Activated CD8-positive, alpha-beta memory T cell treated with anti-CD3 and anti-CD28 coated beads, Interleukin-2, amount 50 U/mL, for 48 hours (primary cell): ENCODE measurements at places on chromosomes 3 and 15.

GRCh38 chr15:77474310-77474988 lies 53.8 kb downstream of the HMG20A start:
- no peak for DNase-seq

- no peak for DNase-seq
These were observed 60.9 kb upstream of the TSC22D2 start for GRCh38 chr3:150346981-150347863.

DNA sequence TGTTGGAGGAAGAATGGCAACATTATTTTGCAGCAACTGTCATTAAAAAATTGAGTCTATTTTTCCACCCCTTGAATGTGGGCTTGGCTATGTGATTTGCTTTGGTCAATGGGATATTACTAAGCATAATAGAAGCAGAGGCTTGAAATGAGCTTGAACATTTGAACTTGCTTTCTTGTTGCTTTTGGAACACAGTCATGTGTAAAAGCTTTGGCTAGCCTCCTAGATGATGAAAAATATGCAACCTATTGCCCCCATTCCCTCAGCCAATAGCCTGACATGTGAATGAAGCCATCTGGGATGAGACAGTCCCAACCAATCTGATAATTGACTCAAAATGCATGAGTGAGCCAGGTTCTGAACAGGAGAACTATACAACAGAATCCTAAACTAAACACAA lies 78.4 kb downstream of the PLSCR2 start:
- DNase-seq: no peak

GRCh38 chr3:49593041-49593440 lies 38.8 kb downstream of the BSN start:
- no peak for DNase-seq

DNA sequence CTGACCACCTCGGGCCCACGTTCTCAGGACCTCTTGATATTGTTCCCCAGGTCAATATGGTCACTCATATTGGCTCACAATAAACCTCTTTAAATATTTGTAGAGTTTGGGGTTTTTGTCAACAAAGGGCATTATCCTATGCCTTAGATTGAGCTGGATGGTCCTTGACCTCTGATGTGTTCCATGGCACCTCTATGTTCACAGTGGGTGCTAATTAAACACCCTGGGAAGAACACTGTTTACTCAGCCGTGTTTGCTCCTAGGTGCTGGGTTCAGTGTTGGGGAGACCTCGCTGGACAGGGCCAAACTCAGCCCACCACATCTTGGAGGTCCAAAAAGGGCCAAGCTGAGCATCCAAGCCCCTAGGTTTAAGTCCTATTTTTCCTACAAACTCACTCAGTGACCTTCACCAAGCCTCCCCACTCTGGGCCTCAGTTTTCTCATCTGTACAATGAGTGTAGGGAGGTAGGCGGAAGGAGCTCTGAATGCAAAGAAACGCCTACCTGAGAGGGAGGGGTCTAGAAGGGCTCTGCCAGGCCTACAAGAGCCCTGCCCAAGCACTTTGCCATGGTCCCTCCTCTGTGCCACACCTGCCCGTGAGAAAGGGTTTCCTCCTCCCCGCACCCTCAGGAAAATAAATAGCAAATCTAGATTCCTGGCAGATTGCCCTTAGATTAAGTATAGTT lies 7.2 kb downstream of the FAM174B start:
- DNase-seq: no peak

GRCh38 chr15:63308947-63309346 lies 31.5 kb downstream of the APH1B start:
- DNase-seq: no peak

- DNase-seq: no peak
These were observed 18.0 kb downstream of the MIX23 start for GRCh38 chr3:122365073-122365472.

GRCh38 chr3:69008980-69009379 lies 4.5 kb downstream of the EOGT start:
- DNase-seq: no peak

GRCh38 chr15:58312031-58312430 lies 119.8 kb upstream of the LIPC start:
- no peak for DNase-seq

- DNase-seq: no peak
These were observed 29.9 kb upstream of the MFSD1 start for GRCh38 chr3:158771982-158772381.
